Stimulated activated CD8-positive, alpha-beta memory T cell treated with anti-CD3 and anti-CD28 coated beads, Interleukin-4, amount 100 ng/mL, for 1 hour (primary cell): ENCODE measurements at places on chromosomes 6 and 20.

GRCh38 chr6:89583559-89583958, 55.0 kb downstream of the LYRM2 start:
- no peak for DNase-seq

GRCh38 chr6:138601128-138601527, 101.8 kb upstream of the NHSL1 start:
- DNase-seq, result no peak

GRCh38 chr6:107418118-107418517, 41.2 kb downstream of the PDSS2 start:
- no peak for DNase-seq

DNA sequence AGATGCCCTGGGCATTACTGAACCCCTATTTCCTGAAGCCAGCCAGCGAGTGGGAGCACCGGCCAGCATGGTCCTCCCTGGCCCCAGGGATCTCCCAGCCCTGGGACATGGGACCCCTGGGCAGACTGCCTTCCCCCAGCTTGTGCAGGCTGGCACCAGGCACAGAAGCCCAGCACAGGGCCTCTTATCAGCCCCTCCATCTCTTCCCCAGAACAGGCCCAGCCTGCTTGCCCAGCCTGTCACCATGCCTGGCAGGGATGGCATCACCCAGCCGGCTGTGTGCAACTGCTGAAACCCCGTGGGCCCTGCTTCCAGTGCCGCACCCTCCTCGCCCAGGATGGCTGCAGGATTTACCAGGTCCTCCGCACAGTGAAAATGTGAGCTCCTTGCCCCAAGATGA, 6.1 kb upstream of the OSBPL2 start:
- DNase-seq, result no peak

- DNase-seq, result no peak
Observed at GRCh38 chr20:58244517-58245030, 16.1 kb upstream of the ANKRD60 start.

- no peak for DNase-seq
Observed at GRCh38 chr20:60138256-60139220, 180.3 kb downstream of the CDH26 start.

GRCh38 chr6:22499815-22500214, 69.6 kb upstream of the HDGFL1 start:
- no peak for DNase-seq

DNA sequence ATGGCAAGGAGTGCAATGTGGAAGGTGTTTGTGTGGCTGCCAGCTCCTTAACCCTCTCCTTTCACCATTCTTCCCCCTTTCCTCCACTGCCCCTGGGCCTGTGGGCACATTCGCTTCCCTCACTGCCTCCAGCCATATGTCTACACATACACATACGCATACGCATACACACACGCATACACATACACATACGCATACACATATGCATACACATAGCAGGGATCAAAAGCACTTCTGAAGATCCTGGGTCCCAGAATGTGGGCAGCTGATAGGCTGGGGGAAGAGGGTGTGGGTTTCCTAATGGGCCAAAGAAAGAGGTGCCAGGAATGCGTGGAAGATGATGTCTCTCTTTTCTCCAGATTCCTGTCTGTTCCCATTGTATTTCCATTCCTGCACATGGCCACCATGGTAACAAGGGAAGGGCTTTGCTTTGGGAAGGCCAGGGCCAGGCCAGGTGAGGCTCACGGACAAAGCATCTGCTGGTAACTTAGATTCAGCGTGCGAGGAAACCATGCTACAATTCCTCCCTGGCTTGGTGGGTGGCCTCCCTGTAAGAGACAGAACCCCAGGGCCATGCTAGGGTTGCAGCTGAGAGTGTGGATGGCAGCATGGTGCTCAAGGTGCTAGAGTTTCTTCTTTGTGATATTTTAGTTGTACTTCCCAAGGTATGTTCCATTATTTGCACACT, 44.8 kb upstream of the GTSF1L start:
- DNase-seq, result no peak

GRCh38 chr6:17662585-17662984, 44.1 kb downstream of the NUP153 start:
- no peak for DNase-seq

GRCh38 chr6:47106721-47107197, 64.6 kb upstream of the ADGRF1 start:
- DNase-seq, result no peak

GRCh38 chr20:48818481-48818987, 9.3 kb downstream of the PREX1 start:
- DNase-seq, result no peak

- no peak for DNase-seq
Observed at GRCh38 chr6:169164986-169165385, 88.7 kb downstream of the THBS2 start.

GRCh38 chr6:109493865-109494264, 10.8 kb upstream of the ZBTB24 start:
- DNase-seq, result no peak

DNA sequence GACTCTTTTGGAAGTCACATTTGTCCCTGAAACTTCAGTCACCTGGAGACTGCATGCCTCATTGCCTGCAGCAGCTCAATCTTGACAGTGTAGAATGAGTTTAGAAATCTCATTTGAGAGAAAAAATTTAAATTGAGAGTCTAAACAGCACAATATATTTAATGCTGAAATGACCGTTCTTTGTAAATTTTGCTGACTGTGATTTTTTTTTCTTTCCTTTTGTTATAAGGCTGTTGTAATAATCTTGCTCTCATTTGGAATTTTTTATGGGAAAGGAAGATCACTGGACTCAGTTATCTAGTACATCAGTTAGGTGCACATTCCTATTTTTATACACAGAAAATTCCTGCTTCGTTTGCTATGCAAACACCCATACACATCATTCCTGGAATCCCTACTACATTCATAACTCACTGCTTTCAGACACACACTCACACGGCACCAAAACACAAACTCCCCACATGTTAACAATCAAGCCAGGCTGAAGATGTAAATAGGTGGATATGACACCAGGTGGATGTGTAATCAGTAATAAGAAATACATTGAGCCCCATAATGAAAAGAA, 43.8 kb downstream of the PTCHD4 start:
- no peak for DNase-seq

GRCh38 chr6:156175971-156176421, 601.2 kb upstream of the ARID1B start:
- no peak for DNase-seq

- no peak for DNase-seq
Observed at GRCh38 chr20:37922016-37922415, 19.1 kb downstream of the VSTM2L start.

DNA sequence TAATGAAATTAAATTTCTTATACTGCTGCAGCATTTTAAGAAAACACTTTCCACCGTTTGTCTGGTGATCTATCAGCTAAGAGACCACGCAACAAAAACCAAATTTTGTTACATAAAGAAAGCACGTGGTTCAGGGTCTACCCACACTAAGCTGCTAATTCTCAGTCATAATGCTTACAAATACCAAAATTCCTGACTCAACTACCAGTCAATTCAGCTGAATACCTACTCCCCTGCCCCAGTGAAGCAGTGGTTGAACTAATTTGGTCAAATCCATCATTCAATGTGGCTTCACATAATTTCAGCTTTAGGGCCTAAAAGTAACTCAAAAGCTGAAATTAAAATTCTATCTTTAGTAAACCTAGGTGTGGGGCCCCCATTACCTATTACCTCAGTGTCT, 468.6 kb upstream of the ARID1B start:
- DNase-seq, result no peak

- DNase-seq, result no peak
Observed at GRCh38 chr20:40978761-40979160, 49.9 kb upstream of the TOP1 start.

DNA sequence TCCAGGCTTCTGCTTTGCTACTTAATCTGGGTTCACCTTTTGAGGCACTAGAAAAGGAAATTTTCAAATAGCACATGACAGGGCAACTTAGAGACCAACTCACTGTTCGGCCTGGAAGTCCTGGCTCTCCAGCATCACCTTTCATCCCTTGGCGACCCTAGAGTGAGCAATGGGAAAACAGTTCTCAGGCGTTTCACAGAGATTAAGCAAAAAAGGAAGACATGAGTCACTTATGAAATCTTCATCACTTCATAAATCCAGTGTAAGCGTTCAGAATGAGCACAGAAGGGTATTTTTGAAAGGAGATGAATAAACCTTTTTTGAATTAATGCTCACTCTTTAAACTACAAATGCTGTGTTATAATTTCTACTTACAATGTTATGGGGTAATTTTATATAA, 104.0 kb downstream of the COL12A1 start:
- DNase-seq, result no peak

DNA sequence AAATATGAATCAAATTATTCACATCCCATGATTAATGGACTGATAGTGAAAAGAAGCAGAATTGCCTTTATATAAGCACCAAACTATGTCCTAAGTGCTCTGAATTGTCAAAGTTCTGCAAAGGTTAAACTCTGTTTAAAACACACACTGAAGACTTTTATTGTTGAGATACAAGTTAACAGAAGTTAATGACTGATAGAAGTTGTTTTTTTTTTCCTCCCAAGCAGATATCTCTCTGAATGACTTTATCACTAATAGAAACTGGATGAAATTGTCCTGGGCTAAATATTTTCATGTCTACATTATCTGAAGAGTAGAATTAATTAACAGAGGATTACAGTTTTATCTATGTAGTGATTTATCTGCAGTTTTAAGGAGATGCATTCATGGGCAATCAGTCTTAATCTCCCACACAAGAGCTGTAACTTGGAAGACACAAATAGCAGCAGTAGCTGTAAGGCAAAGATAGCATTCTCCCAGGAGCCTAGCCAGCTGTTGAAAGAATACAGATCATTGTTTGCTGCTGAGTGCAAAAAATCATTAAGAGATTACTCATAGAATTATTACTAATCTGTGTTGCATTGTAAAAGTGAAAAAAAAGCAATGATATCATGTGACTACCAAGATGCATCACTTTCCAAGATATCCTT, 49.9 kb downstream of the BMP5 start:
- no peak for DNase-seq

GRCh38 chr6:111992851-111993250, 61.1 kb upstream of the CCN6 start:
- DNase-seq, result no peak

DNA sequence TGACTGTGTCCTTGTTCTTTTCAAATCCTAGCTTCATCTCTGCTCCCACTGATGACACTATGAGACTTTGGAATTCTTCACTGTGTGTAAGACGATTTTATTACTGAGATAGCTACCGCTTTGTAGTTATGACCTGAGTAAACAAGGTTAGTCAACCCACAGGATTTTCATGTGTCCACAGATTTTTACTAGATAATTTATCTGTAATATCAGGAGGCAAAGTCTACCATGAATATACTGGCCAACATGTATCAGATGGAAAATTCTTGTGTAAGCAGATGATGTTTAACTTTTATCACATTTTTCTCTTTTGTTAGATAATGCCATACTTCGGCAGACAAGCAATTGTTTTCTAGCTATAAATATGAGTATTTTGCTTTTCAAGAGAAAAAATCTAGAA, 119.8 kb downstream of the SGK1 start:
- DNase-seq, result no peak

GRCh38 chr6:3918469-3918868, 69.3 kb downstream of the FAM50B start:
- DNase-seq, result no peak

DNA sequence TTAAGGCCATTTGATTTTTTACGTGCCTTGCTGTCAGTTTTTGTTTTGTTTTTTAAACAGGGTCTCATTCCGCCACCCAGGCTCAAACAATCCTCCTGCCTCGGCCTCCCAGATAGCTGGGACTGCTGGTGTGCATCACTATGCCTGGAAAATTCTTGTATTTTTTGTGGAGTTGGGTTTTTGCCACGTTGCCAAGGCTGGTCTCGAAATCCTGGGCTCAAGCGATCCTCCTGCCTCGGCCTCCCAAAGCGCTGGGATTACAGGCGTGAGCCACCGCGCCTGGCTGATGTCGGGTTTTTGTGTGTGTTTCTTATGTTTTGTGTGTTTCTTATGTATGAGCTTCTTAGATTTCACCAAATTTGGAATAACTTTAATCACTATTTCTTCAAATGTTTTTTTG, 104.8 kb downstream of the TAF4 start:
- DNase-seq, result no peak

DNA sequence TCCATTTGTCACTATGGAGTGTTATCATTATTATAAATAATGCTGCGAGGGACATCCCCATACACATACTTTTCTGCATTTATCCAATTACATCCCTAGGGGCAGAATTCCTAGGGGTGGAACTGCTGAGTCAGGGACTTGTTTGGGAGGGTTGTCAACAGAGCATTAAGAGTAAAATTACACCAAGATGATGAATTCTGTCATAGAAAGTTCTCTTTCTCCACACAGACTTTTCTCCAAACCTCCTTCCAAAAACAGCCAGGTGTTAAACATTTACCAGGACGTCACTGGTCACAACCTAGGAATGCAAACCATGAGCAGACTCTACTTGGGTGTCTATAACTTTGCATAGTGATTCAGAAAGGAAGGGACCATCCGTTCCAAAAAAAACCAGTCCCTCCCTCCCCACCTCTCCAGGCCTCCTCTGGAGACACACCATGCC, 95.5 kb downstream of the PRND start:
- DNase-seq, result no peak

DNA sequence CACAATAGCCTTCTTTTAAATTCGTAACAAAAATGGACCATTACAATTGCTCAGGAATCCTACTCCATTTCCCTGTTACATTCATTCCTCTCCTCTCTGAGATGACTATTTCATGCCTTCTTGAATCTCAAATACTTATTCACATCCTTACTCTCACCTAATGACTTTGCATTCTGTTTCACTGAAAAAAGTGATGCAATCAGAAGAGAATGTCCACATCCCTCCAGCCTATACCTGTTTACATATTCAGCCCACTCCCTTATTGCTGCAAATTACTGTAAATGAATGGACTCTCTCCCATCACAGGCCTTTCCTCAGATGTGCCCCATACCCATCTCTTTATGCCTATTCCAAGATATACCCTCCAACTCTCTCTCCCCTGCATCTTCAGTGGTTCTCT, 8.6 kb downstream of the TAAR1 start:
- no peak for DNase-seq

DNA sequence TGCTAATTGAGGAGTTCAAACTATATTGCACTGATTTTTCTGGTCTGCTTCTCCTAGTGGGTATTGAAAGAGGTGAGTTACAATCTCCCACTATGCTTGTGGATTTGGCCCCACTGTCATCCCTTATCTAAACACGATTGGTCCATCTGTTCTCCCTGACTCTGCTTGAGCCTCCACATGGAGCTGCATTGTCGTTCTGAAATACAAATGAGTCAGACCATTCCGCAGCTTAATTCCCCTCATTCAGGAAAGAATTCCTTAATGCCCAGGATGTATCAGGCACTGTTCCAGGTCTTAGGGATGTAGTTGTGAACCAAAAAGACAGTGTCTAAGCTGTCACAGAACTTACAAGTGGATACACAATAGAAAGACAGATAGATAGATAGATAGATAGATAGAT, 461.9 kb downstream of the QKI start:
- DNase-seq, result no peak
